Cortex of kidney (tissue), 1 donor: ENCODE measurements at places on chromosomes 7 and 10.

GRCh38 chr10:59793919-59794318 is 40.7 kb upstream of the MRLN start:
- no peak for DNase-seq

- DNase-seq, result no peak
These were observed 2.0 kb upstream of the BLVRA start for GRCh38 chr7:43756368-43757072.

DNA sequence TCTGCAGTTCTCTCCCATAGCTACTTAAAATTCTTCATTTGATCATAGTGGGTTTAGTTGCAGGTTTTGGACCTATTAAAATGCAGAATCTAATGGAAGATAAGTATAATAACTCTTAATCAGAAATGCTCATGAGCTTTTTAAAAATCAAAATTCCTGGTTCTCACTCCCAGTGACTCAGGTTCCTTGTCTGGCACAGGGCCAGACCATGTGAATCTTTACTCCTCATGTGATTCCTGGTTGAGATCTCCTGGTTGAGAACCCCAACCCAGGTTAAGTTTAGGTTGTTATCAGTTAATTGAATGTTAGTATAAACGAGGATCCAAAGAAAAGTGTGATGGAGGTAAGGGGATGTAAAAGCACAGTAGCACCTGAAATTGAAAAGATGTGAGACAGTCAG is 17.5 kb upstream of the TRUB1 start:
- DNase-seq, result no peak

DNA sequence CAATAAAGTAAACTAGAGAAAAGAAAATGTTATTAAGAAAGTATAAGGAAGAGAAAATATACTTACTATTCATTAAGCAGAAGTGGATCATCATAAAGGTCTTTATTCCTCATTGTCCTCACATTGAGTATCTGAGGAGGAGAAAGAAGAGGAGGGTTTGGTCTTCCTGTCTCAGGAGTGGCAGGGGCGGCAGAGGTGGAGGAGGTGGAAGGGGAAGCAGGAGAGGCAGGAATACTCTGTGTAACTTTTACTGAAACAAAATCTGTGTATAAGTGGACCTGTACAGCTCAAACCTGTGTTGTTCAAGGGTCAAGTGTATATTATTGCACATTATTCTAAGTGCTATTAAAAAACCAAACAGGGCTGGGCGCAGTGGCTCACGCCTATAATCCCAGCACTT is 34.2 kb upstream of the EPC1 start:
- DNase-seq, result no peak

DNA sequence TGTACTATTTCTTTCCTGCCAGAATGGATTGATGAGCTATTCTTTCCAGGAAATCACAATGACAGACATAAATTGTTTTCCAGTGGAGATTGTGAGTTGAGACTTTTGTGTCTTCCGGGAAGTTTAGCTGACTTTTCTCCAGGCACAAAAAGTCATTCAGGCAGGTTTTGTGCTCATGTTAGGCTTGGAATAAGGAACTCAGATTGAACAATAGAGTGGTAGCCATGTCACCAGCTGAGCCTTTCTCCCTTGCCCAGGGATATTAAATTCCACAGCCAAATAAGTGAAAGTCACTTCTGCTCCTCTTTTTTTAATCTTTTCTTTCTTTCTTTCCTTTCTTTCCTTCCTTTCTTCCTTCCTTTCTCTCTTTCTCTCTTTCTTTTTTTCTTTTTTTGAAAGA is 559.6 kb downstream of the GALNT17 start:
- no peak for DNase-seq

- DNase-seq, result no peak
These were observed 220.9 kb upstream of the PLXNA4 start for GRCh38 chr7:132797152-132797551.

DNA sequence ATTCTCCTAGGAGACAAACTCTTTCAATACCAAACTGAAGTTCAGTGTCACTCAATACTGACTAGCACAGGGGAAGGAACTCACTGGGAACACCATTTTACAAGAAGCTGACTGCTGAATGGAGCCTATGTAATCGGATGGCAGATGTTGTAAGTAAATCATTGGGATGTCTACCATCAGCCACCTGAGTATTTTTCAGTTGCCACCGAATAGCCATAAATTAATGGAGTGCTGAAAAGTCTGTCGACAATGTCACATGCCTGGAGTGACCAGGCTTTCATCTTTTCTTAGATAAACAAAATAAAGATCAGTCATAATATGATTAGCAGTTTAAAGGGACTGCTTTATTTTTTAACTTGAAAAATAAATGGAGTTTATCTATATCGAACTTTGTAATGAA is 145.9 kb upstream of the SEMA3E start:
- no peak for DNase-seq

DNA sequence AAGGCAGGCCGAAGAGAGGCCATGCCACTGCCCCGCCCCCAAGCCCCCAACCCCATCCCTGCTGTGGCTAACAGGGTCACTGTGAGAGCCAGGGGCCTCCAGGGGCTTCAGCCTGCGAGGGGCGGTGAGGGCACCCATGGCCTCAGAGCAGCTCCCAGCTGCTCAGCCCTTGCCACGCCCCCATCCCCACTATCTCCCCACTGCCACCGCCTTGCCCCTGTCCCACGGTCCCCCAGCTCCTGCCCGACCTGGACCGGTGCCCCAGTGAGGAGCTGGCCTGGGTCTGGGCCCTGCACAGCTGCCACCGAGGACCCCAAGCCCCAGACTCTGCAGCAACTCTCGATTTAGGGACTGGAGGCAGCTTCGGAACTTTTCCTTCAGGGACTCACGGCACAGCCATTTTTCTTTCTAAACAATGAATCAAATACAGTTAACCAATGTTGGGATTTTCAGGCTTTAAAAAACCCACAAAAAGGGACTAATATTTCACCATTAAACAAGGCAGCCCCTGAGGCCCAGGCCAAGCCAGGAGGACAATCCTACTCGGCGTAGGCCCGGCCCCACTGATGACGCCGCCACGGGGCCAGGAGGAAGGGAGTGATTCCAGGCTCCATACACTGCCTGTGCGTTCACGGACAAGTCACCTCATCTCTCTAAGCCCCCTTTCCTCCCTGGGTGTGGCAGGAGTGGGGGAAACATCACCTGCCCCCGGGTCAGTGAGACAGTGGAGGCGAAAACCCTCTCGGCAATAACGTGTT is 237.1 kb downstream of the ELFN1 start:
- DNase-seq, result no peak

GRCh38 chr10:131857156-131858117 is 43.4 kb upstream of the PPP2R2D start:
- DNase-seq, result no peak

DNA sequence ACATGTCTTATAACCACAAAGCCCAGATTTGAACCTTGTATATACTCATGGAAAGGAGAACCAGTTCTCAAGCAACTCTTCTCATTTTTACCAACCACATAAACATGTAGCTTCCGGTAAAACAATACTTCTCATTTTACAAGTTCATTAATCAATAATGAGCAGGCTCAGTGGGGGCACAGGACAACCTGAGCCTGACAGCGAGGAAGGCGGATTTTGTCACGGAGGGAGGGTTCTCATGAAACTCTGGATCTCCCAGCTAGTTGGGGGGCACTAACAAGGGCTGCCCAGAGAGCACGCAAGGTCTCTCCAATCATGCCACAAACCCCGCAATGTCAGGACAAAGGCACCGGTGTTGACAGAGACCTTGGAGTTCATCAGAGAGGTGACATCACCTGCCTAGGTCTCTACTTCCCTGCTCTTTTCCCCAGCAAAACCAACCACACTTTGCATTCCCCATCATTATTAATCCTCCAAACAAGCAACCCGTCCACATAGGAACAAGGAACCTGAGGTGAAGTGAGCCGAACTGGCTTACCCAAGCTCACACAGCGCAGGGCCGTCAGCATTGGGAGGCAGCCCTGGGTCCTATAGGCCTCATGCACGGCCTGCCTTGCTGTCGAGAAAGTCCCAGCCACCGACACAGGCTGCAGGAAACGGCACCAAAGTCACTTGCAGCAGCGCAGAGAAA is 192.1 kb upstream of the KLF14 start:
- DNase-seq, result no peak

DNA sequence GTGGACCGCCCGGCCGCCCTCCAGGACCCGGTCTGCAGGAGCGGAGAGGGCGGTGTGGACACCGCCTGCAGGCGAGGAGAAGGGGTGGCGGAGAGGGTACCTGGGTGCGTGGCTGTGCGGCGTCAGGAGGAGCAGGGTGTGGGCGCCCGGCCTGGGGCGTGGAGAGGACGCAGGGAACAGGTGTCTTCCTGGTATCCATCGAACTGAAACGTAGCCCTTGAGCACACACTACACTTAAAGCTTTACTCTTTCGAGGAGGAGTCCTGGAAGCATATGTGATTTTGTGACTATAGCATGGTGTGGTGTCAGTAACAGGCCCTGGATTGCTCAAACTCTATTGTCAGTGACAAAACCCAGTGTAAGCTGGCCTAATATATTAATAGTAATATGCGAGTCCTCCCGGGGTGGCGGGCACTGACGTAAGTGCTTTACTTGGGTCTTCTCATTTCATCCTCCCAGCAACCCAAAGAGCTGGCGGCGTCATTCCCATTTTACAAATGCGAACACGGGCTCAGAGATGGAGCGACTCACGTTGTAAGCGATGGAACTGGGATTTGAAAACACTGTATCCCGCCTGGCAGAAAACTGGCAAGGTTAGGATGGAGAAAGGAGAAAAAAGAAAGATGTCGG is 508 bp upstream of the TECPR1 start:
- no peak for DNase-seq

DNA sequence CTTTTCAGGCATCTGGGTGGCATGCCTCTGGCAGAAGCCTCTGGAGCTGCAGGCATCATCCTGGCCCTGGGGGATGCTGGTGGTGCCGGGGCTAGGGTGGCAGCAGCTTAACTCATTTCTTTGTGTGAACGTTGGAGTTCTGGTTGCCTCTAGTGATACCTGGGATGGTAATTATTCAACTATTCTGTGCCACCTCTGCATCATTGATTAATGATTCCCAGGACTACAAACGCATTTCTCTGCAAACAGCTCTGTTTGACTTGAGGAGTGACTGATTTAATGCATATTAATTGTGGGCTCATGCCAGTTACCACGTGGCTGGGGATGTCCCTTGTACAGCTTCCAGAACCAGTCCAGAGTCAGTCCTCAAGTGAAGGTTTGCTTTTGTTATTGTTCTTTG is 55.9 kb downstream of the LRRC18 start:
- no peak for DNase-seq

DNA sequence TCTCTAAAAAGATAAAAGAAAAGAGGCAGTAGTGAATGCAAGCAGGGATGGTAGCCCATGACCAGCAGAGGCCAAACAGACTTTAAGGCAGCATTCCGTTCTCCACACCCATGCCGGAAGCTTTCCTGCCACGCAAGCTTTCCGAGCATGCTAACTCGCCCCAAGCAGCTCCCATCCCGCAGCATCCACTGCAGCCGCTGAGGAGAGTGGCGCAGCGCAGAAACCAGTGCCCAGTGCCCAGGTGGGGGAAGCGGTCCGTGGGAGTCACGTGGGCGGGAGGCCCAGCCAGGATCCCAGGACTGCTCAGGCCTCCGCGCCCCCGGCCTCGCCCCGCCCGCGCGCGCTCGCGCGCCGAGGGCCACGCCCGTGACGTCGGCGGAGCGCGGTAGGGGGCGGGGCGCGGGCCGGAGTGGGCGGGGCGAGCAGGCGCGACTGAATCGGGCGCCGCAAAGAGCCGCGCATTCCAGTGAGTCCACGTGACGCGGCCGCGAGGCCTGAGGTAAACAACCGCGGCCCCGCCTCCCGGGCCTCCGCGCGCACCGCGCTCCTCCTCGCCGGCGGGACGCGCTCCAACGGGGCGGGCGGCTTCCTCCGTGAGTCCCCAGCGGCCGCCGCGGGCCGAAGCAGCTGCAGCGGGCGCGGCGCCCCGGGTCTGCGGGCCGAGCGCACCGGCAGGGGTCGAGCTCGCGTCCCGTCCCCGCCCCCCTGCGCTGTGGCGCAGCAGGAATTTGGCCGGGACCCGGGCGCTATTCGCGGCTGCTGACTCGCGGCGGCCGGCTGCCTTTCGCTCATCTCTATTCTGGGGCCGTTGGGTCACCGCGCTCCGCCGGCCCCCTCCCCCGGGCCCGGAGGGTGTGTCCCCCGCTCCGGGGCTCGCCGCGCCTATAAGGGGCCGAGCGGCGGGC is at the start of gene OTUD1:
OTUD1 (plus strand) TSS at position 529 of the 905 bp plus-strand sequence. CDS start 383 bp downstream, outside the sequence.
- peak; percentile 62 for DNase-seq

GRCh38 chr10:13338390-13339110 is 9.5 kb downstream of the SEPHS1 start:
- DNase-seq, result no peak

DNA sequence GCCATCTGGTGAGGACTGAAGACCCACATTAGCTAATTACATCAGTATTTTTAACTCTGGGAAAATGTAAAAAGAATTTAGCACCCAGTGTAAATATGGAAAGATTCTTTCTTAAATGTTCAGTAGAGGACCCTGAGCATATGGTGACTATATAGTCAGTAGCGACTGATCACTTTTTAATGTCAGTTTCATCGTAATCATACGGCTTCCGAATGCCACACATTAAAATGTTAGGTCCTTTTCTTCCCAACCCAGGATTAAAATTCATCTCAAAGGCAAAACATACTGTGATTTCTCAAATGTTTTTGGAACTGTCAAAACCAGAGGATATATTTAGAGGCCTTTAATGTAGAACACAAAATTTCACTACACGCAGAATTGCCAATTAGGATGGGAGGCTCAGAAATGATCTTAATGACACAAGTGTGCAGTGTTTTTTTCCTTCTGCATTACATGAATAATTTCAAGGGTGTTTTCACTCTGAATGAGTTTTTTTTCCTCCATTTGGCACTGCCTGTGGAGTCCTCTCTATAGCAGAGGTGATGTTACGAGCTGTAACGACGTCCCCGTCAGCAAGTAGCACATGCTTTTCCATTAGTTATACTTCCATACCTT is 382.7 kb downstream of the PAXIP1 start:
- no peak for DNase-seq

DNA sequence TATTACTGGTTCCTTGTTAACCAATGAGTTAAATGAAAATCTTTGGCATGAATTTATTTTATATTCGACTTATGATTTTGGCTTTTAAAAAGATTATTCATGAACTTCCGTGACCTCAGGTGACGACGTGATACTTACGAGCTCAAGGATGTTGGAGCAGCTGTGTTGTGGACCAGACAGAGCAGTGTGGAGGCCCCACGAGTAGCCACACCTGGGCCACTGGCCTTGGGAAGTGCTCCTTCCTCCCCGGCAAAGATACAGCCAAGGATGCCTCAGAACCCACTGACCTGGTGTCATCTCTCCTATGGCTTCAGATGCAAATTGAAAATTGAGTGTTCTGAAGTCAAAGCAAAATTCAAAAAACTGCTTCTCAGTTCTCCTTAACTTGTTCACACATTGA is 147.5 kb upstream of the PPP2R2D start:
- DNase-seq, result no peak

- no peak for DNase-seq
These were observed 79.0 kb upstream of the PLXNA4 start for GRCh38 chr7:132655131-132655727.

DNA sequence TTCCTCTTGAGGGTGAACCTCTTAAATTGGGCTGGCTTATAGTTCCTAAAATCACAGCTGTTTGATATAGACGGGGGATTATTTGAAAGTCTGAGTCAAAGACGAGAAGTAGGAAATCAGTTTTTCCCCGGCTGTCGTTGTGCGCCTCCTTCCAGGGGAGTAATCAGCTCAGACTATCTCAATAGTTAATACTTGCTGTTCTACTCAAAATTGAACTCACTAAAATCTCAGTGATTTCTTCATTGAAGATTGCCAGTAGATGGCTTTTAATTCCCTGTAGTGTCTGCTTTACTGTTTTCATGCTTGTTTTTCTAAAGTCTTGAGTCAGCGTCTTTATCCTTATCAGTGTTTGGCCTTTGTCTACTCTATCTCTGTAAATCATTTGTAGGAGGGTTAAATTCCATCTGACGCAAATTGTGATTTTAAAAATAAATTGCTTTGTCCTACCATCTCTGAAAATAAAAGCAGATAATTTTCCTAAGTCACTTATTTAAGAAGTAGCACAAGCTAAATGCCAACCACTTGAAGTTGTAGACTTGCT is 47.3 kb downstream of the CNNM2 start:
- no peak for DNase-seq
